ENCODE measurements at places on chromosomes 12 and 14.
A peak's percentile ranks its signal among the peaks of the same experiment; 100 is the strongest.

DNA sequence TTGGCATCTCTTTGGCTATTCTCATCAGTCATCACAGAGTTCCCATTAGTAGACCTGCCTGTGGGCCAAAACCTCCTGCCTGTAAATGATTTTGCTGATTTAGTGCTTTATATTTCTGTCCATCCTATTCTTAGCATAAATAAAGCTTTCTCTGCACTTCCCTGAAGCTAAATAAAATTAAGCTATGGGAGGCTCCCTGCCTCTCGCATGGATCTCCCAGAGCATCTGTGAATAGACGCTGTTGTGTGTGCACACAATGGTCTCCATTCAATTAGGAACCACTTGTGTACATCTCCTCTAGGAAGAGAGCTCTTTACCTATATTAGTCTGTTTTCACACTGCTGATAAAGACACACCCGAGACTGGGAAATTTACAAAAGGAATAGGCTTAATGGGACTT is 80.4 kb downstream of the PPFIBP1 start:
- DNase-seq = no peak
- H3K4me3 ChIP-seq = no peak overlapping the region
- no peaks in the 10 kb centered on the region for H3K36me3 ChIP-seq
- H3K4me1 ChIP-seq = peaks cover 16% of the 10 kb centered on the region

- peaks cover 57% of the 10 kb centered on the region for H3K4me1 ChIP-seq
- peaks cover 2% of the 10 kb centered on the region for H3K36me3 ChIP-seq
- H3K27me3 ChIP-seq = no peaks in the 10 kb centered on the region
- peak overlapping the region; percentile 26 for H3K4me3 ChIP-seq
- peak; percentile 89 for DNase-seq
These were observed 6.5 kb downstream of the NFE2 start for GRCh38 chr12:54294152-54294952.

GRCh38 chr12:46531804-46532203 is 159.2 kb upstream of the SLC38A2 start:
- no peak overlapping the region for H3K27ac ChIP-seq
- H3K36me3 ChIP-seq = no peaks in the 10 kb centered on the region
- peaks cover 45% of the 10 kb centered on the region for H3K4me1 ChIP-seq
- no peaks in the 10 kb centered on the region for H3K27me3 ChIP-seq
- no peak overlapping the region for H3K4me3 ChIP-seq

DNA sequence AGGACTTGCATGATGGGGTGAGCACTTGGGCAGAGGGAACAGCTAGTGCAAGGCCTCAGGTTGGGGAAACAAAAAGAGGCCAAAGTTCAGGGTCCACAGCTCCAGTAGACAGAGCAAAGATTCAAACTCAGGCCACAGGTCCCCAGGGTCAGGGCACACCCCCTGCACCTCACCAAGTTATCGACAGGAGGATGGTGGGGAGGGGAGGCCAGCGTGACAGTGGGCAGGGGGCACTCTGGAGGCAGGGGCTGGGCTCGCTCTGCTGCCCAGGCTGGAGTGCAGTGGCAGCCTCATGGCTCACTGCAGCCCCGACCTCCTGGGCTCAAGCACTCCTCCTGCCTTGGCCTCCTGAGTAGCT is 32.4 kb upstream of the ULK1 start:
- peak; percentile 41 for DNase-seq
- no peaks in the 10 kb centered on the region for H3K36me3 ChIP-seq
- H3K27me3 ChIP-seq = peaks cover 6% of the 10 kb centered on the region
- peaks cover 72% of the 10 kb centered on the region for H3K4me1 ChIP-seq
- peak overlapping the region; percentile 99 for H3K27ac ChIP-seq
- H3K4me3 ChIP-seq = peak overlapping the region; percentile 67

- no peaks in the 10 kb centered on the region for H3K36me3 ChIP-seq
- peaks cover 7% of the 10 kb centered on the region for H3K4me1 ChIP-seq
- 0 out of 3 replicates have a peak, but pooled peaks cover 6% of the 10 kb centered on the region for H3K27me3 ChIP-seq
These were observed 16.8 kb upstream of the LRRC10 start for GRCh38 chr12:69627501-69627900.

DNA sequence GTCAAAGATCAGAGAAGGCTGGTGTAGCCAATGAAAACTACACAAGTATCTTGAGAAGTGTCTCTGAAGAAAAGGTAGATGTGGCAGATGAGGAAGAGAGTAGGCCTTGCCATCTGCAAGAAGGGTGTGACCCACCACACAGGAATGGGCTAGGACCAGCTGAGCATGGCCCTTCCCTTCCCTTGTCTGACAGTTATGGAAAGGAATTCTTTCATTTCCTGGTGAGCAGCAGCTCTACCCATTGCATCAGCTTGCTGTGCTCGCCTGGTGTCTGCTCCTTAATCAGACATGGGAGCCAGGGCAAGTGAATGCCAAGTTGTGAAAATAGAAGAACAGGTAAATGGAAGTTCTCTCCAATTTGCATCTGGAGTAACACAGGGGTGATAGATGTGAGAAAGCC is 145.2 kb upstream of the KRR1 start:
- H3K27me3 ChIP-seq = no peaks in the 10 kb centered on the region
- H3K4me3 ChIP-seq = no peak overlapping the region
- peaks cover under 1% of the 10 kb centered on the region for H3K4me1 ChIP-seq
- H3K27ac ChIP-seq = no peak overlapping the region

GRCh38 chr12:45547822-45548221 is 181.7 kb upstream of the ARID2 start:
- H3K27me3 ChIP-seq = peaks cover 19% of the 10 kb centered on the region
- H3K4me3 ChIP-seq = no peak overlapping the region
- DNase-seq = no peak
- no peaks in the 10 kb centered on the region for H3K36me3 ChIP-seq
- no peaks in the 10 kb centered on the region for H3K4me1 ChIP-seq
- H3K27ac ChIP-seq = no peak overlapping the region

- no peaks in the 10 kb centered on the region for H3K36me3 ChIP-seq
- no peak for DNase-seq
- H3K27ac ChIP-seq = no peak overlapping the region
- H3K27me3 ChIP-seq = no peaks in the 10 kb centered on the region
- H3K4me1 ChIP-seq = peaks cover 48% of the 10 kb centered on the region
These were observed 76.5 kb downstream of the SPRING1 start for GRCh38 chr12:116661341-116661740.

- no peaks in the 10 kb centered on the region for H3K36me3 ChIP-seq
- H3K4me3 ChIP-seq = no peak overlapping the region
- no peak overlapping the region for H3K27ac ChIP-seq
- peaks cover 2% of the 10 kb centered on the region for H3K4me1 ChIP-seq
- H3K27me3 ChIP-seq = no peaks in the 10 kb centered on the region
- DNase-seq = no peak
These were observed 69.2 kb upstream of the NR2C1 start for GRCh38 chr12:95142431-95143151.

DNA sequence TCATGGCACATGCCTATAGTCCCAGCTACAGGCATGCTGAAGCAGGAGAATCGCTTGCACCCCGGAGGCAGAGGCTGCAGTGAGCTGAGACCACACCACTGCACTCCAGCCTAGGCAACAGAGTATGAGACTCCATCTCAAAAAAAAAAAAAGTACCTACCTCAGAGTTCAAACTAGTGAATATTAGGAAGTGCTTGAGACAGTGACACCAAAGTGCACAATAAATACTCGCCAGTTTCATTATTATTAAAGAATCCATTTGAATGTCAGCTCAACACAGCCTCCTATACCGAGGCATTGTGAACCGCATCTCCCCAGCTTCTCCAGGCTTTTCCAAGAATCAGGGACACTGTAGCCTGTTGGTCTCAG is 5.0 kb downstream of the GAPDH start:
- H3K27me3 ChIP-seq = no peaks in the 10 kb centered on the region
- no peak for DNase-seq
- H3K36me3 ChIP-seq = no peaks in the 10 kb centered on the region
- peak overlapping the region; percentile 49 for H3K27ac ChIP-seq
- peaks cover 53% of the 10 kb centered on the region for H3K4me1 ChIP-seq

GRCh38 chr12:24360057-24360456 is 410.6 kb upstream of the SOX5 start:
- peaks cover 23% of the 10 kb centered on the region for H3K4me1 ChIP-seq
- H3K4me3 ChIP-seq = no peak overlapping the region
- no peaks in the 10 kb centered on the region for H3K27me3 ChIP-seq
- no peak for DNase-seq
- H3K27ac ChIP-seq = no peak overlapping the region

- DNase-seq = no peak
- no peak overlapping the region for H3K27ac ChIP-seq
- no peaks in the 10 kb centered on the region for H3K27me3 ChIP-seq
- H3K4me3 ChIP-seq = no peak overlapping the region
- no peaks in the 10 kb centered on the region for H3K36me3 ChIP-seq
These were observed 48.9 kb downstream of the HRK start for GRCh38 chr12:116832353-116832752.

DNA sequence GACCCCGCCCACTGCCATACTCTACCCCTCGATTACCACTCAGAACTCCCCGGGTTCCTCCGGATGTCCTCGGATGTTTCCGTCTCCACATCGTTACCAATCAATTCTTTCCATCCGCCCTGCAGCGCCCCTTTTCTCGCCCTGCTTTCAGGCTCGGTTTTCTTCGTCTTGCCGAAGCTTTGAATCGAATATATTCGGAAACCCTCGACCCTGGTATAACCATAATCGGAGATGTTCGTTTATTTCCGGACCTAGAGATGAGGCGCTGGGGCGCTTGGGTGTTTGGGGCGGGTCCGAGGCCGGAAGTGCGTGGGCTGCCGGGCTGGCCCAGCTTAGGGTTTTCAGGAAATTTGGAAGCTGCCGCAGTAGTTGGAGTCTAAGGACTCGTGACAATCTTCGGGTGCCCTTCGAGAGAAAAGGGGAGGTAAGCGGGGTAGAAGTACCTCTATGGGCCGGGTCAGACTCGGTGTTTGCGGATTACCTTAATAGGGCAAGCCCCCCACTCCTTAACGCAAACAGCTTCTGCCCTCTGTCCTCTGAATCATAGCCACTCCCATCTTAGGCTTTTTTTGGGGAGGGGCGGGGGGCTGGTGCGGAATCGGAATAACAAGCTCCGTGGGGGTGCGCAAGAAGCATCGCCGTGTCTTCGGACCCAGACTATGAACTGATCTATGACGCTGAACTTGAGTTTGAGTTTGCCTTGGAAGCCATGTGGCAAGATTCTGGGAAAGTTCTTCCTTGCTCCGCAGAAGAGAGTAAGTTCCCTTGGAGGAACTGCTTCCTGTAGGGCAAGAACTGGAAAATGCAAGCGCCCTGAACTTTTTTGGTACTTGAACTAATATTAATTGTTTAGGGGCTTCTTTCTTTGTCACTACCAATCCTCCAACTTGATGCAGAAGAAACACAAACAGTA is at the start of gene C14orf119:
Gene C14orf119 (plus strand): TSS at position 310 of the 913 bp plus-strand sequence. CDS start 2,154 bp downstream, outside the sequence.
- no peaks in the 10 kb centered on the region for H3K27me3 ChIP-seq
- H3K4me1 ChIP-seq = peaks cover 37% of the 10 kb centered on the region
- peak; percentile 100 for DNase-seq
- H3K4me3 ChIP-seq = peak within 1 kb of the TSS; percentile 96
- H3K27ac ChIP-seq = peak within 1 kb of the TSS; percentile 89

- no peak overlapping the region for H3K27ac ChIP-seq
- DNase-seq = no peak
- H3K4me1 ChIP-seq = no peaks in the 10 kb centered on the region
- no peaks in the 10 kb centered on the region for H3K36me3 ChIP-seq
- no peaks in the 10 kb centered on the region for H3K27me3 ChIP-seq
- H3K4me3 ChIP-seq = no peak overlapping the region
These were observed 720.9 kb downstream of the AACS start for GRCh38 chr12:125786143-125786542.

- H3K4me3 ChIP-seq = no peak overlapping the region
- H3K27ac ChIP-seq = no peak overlapping the region
- no peaks in the 10 kb centered on the region for H3K36me3 ChIP-seq
- no peak for DNase-seq
These were observed 103.7 kb downstream of the VCPKMT start for GRCh38 chr14:50012644-50013043.

DNA sequence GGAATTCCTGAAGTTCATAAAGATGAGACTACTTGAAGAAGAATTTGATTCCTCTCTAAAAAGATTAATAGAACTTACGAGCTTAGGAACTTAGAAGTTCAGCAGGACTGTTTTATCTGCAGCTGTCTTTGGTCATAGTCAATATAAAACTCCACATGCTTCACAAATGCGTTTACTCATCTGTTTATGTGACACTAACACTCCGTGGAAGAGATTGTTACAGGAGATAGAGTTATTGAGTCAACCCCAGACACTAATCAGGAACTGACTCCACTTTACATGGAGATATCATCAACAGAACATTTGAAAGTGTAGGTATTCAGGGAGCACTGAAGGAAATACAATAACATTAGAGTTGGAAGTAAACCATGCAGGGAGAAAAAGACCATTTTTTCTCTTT is 92.8 kb downstream of the LRFN5 start:
- H3K27me3 ChIP-seq = no peaks in the 10 kb centered on the region
- H3K36me3 ChIP-seq = no peaks in the 10 kb centered on the region
- no peak overlapping the region for H3K4me3 ChIP-seq
- DNase-seq = no peak

- H3K27me3 ChIP-seq = no peaks in the 10 kb centered on the region
- no peak overlapping the region for H3K4me3 ChIP-seq
- no peak overlapping the region for H3K27ac ChIP-seq
These were observed 320.7 kb upstream of the ATP2B1 start for GRCh38 chr12:90029317-90029716.

- H3K27me3 ChIP-seq = no peaks in the 10 kb centered on the region
- H3K4me1 ChIP-seq = peaks cover 4% of the 10 kb centered on the region
- H3K4me3 ChIP-seq = no peak overlapping the region
- no peak overlapping the region for H3K27ac ChIP-seq
- DNase-seq = no peak
- H3K36me3 ChIP-seq = no peaks in the 10 kb centered on the region
These were observed 89.9 kb downstream of the OTOGL start for GRCh38 chr12:80189241-80189640.
